ENCODE measurements at places on chromosomes 13 and 19.

- peak; percentile 85 for DNase-seq
These were observed 31.9 kb downstream of the ZNF726 start for GRCh38 chr19:23946569-23946968.

- no peak for DNase-seq
These were observed 26.4 kb upstream of the SLC7A1 start for GRCh38 chr13:29621841-29622240.

GRCh38 chr19:35704218-35704617 is at the start of gene ZBTB32:
TSS of gene ZBTB32 (plus strand) at chr19:35704558. CDS start at chr19:35714627, 10,069 bp downstream.
- DNase-seq, result peak; percentile 87

- peak; percentile 66 for DNase-seq
These were observed 56.0 kb upstream of the DOCK9 start for GRCh38 chr13:99033814-99034213.

- no peak for DNase-seq
These were observed 8.6 kb downstream of the KDM4B start for GRCh38 chr19:4977299-4978174.

DNA sequence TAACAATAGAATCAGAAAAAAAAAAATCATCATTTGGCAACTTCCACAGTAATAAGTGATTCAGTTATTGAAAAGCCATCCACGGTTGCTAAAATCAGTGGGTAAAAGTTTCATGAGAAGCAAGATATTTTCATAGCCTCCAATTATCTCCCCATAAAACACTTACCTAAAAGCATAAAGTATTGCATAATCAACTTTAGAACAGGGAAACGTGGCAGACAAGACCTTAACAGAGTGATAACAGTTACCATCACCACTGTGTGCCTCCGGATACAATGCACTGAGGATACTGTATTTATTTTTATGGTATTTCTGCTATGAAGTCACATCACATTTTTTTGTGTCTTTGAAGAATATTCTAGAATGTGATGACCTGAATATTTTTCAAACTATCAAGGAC is 37.0 kb downstream of the ABCC4 start:
- DNase-seq, result peak; percentile 77

GRCh38 chr19:17447704-17448130 is 751 bp downstream of the TMEM221 start:
- no peak for DNase-seq

DNA sequence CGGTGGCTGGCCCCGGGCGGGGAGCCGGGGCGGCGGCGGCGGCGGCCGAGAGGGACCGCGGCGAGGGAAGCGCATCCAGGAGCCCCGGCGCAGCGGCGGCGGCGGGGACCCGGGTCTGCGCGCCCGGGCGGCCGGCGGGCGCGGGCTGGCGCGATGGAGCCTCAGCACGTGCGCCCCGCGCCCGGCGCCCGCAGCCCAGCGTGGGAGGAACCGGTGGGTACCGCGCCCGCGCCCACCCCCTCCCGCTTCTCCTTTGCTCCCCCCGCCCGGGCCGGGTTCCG is 7.8 kb upstream of the DGKH start:
- no peak for DNase-seq

DNA sequence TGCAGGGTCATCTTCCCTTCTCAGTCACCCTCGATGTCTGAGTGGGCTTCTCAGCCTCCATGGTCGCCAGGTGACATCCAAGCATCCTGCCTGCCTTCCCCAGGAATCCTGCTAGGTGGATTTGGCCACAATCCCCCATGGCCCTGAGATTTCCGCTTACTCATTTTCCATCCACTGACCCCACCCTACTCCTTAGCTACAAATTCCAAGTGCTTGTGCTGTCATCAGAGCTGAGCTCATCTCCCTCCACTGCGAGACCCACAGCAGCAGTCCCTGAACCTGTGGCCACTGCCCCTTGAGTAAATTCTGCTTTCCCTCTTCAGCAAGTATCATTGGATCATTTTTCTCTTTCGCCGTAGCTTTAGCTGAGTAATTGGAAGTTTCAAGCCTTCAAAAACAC is 90.5 kb upstream of the ANKRD10 start:
- DNase-seq, result no peak

- DNase-seq, result peak; percentile 54
These were observed 16.9 kb downstream of the FAM187B start for GRCh38 chr19:35211545-35212230.

DNA sequence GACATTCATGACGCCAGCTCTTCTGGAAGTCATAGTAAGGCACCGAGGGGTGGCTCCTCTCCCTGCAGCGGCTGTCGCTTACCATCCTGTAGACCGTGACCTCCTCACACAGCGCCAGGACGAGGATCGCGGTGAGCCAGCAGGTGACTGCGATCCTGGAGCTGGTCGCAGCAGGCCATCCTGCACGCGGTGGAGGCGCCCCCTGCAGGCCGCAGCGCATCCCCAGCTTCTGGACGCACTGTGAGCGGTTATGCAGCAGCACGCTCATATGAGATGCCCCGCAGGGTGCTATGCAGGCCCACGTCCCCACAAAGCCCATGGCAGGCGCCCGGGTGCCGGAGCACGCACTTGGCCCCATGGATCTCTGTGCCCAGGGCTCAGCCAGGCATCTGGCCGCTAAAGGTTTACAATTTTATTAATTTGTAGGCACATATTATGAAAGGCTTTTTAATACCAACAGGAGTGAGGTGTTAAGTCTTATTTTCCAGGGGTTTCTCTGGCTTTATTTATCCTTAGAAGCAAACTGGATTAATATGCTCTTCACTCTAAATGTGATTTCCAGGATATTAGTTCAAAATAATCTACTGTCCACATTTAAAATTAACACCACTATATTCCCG is 35.6 kb upstream of the PSPC1 start:
- DNase-seq, result no peak

GRCh38 chr13:24270639-24271141 is 38.7 kb upstream of the C1QTNF9 start:
- peak; percentile 78 for DNase-seq

- DNase-seq, result peak; percentile 90
These were observed 16.3 kb upstream of the TSPAN16 start for GRCh38 chr19:11279505-11280236.

DNA sequence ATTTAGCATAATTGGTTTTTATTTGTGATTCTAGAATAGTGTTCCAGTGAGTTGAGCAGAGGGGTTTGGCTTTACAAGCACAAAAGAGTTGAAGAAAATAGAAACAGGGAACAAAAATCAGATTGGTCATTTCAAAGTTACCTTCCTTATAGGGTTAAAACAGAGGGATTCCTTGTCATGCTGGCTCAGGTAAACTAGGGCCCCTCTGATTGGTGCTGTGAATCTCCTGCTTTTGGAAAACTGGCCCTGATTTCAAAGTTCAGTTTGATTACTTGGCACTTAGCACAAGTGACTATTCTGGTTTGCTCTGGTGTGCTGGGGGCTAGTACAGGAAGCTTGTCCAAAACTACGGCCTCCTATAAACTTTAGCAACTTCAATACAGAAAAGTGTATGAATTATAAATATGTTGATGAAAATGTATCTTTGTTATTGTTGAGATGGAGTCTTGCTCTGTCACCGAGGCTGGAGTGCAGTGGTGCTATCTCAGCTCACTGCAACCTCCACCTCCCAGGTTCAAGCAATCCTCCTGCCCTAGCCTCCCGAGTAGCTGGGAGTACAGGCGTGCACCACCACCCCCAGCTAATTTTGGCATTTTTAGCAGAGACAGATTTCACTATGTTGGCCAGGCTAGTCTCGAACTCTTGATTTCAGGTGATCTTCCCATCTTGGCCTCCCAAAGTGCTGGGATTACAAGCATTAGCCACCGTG is 1.9 kb upstream of the MRPS31 start:
- DNase-seq, result no peak

GRCh38 chr13:107200491-107200890 is 632.6 kb upstream of the ARGLU1 start:
- no peak for DNase-seq

DNA sequence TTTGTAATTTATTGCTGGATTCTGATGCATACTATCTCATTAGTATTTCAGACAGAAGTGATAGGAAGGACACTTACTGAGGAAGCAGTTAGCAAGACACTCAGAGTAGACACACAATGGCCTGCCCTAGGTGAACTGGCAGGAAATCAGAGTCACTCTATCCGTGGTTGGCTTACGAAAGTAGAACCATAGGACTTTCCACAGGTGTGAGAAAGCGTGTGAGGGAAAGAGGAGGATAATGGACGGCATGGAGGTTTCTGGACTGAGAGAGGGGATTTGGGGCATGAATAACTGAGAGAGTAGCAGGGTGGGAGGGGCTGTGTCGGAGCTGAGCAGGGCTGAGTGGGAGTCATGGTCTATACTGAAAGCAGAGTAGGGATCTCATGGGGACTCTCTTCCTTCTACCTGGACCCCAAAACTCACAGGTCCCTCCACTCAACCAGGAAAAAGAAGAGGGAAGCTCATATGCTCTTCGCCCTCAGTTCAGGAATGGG is 18.7 kb upstream of the EID2 start:
- DNase-seq, result no peak

- no peak for DNase-seq
These were observed 942.2 kb upstream of the MIR17HG start for GRCh38 chr13:90405301-90405700.

DNA sequence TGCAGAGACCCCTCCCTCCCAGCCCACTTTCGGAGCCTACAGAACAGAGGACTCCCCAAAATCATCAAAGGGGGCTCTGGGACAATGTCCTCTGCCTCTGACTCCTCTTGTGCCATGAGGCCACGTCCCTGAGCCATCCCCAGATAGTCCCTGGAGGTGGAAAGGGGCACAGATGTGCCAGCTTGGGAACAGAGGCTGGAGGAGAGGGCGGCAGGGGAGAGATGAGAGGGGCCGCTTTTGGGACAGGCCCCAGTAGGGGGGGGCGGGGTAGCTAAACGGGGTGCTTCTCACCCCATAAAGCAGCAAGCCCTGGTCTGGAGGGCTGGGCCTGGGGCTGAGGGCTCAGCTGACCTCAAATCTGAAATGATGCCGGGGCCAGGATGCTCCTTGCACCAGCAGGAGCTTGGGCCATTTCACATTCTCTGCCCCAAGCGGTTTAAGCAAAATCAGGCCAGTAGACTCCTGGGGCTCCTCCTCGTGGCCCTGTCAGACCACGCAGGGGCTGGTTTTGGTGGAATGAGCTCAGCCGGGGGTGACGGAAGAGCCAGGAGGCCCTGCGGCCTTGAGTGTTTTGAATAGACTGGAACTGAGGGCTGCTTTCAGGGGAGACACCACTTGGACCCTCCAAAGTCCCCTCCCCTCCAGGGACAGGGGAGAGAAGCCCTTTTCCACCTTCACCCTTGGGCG is 27.1 kb downstream of the ONECUT3 start:
- peak; percentile 26 for DNase-seq
